ENCODE measurements at places on chromosomes 13 and 19. TPM values are rescaled to one million over a fixed set of nuclear protein-coding genes. Genes with fewer than 3 reads are reported as not detected.

CYP4F2 gene
- not detected for total RNA-seq

MIPEP gene
- 11.8 TPM for total RNA-seq

PRRG2 gene
- total RNA-seq, result not detected

C19orf67 gene
- total RNA-seq, result not detected

PSG11 gene
- not detected for total RNA-seq

IFNL1 gene
- not detected for total RNA-seq

PRTN3 gene
- not detected for total RNA-seq

RXFP2 gene
- total RNA-seq, result not detected

RNF17 gene
- 0.32 TPM for total RNA-seq

GPR12 gene
- total RNA-seq, result 0.09 TPM
